ENCODE measurements at places on chromosomes 16 and 17. TPM values are rescaled to one million over a fixed set of nuclear protein-coding genes. Genes with fewer than 3 reads are reported as not detected.

Gene CRHR1
- not detected for total RNA-seq

Gene SOST
- not detected for total RNA-seq

Gene NT5C3B
- total RNA-seq = 17.7 TPM

Gene CCDC144A
- total RNA-seq = 6.5 TPM

Gene FAM83G
- total RNA-seq = 7.1 TPM

Gene STX1B
- total RNA-seq = 1.1 TPM

Gene IGF2BP1
- 0.04 TPM for total RNA-seq

Gene ZG16
- not detected for total RNA-seq

Gene OR3A3
- not detected for total RNA-seq

Gene GDPD3
- total RNA-seq = 11.8 TPM
